ENCODE measurements at places on chromosomes 11 and 22. TPM values are rescaled to one million over a fixed set of nuclear protein-coding genes. Genes with fewer than 3 reads are reported as not detected.

GRCh38 chr11:102940714-102941588 is 14.6 kb downstream of the MMP13 start:
- no peak for DNase-seq

DNA sequence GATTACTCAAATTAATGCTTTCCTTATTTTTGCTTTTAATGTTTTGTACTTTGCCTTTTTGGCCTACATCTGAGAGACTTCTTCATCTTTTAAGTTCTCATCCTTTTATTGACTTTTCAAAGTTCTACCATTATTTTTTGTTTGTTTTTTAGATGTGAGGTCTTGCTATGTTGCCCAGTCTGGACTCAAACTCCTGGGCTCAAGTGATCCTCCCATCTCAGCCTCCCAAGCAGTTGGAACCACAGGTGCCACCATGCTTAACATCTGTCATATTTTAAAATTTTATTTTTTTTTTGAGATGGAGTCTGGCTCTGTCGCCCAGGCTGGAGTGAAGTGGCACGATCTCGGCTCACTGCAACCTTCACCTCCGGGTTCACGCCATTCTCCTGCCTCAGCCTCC is 57.8 kb downstream of the PPP6R2 start:
- no peak for DNase-seq

DNA sequence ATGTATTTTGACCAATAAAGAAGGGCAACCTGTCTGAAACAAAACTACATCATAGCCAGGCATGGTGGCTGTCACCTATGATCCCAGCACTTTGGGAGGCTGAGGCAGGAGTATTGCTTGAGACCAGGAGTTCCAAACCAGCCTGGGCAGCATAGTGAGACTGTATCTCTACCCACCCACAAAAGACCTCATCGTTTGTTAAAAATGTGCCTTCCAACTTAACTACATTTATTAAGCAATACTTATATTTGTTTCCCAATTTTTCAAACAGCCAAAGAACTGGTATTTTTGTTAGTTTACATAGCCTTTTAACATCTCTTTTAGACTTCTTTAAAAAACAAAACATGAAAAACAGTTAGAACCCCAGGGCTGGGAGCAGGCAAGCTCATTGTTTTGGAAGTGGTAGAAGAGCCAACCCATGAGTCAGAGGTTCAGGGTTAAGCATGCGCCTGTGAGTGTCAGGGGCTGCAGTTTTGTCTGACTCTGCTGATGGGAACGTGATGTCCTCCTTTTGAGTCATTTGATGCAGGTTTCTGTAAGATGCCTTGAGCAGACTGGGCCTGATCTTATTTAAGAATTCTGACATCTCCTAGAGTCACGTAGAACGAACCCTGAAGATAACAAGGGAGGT is 53.9 kb upstream of the CRTAM start:
- no peak for DNase-seq

DNA sequence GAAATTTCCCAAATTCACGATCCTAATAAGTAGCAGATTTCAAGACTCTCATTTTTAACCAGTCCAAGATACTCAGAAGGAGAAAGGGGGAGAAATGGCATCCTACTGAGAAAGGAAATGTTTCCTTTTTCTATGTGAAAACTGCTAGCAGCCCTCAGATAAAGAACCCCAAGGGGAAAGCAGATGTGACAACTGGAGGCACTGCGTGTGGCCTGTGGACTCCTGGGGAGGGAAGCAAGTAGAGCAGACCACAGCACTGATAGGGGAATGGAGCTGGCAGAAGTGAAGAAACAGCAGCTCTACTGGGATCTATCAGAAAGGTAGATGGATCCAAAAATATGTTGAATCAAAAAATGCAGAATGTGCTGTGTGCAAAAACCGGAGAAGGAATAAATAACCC is 239.7 kb upstream of the API5 start:
- DNase-seq = no peak

DNA sequence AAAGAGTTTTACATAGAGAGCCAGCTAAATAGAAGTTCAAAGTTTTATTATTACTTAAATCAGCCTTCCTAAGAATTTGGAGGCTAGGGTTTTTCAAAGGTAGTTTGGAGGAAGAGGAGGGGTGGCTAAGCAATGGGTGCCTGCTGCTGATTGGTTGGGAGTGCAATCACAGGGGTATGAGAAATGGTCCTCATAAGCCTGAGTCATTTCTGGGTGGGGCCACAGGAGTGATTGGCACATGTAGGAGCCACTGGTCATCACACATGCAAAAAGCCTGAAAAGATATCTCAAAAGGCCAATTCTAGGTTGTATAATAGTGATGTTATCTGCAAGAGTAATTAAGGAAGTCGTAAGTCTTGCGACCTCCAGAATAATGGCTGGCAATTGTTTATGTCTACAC is 12.9 kb downstream of the OR51L1 start:
- no peak for DNase-seq

DNA sequence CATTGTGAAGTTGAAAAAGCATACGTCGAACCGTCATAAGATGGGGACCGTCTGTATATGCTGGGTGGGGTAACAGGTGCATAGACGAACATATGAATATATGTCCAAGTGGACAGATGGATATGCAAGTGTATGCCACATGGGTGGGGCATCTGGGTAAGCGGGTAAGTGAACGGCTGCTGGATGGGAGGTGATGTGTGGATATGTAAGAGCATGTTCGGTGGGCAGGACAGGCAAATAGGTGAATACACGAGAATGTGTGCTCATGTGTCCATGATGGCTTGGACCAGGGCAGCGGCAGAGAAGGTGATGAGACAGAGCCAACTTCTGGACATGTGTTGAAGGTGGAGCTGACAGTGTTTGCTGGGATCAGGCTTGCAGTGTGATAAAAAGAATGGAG is 12.0 kb downstream of the IFITM10 start:
- no peak for DNase-seq

- no peak for DNase-seq
These were observed 12.5 kb downstream of the FLRT1 start for GRCh38 chr11:64048042-64048854.

GRCh38 chr11:12552692-12553091 is 121.5 kb upstream of the TEAD1 start:
- peak; percentile 58 for DNase-seq

The MB gene
- not detected for total RNA-seq

The CDON gene
- 50.3 TPM for total RNA-seq

Measured in aorta (tissue), 5 donors.